ENCODE measurements at places on chromosomes 3 and 15. TPM values are rescaled to one million over a fixed set of nuclear protein-coding genes. Genes with fewer than 3 reads are reported as not detected.

CHRNA7 gene
- not detected for total RNA-seq

GRCh38 chr15:51077221-51078153, 17.2 kb downstream of the TNFAIP8L3 start:
- DNase-seq, result peak; percentile 49

DNA sequence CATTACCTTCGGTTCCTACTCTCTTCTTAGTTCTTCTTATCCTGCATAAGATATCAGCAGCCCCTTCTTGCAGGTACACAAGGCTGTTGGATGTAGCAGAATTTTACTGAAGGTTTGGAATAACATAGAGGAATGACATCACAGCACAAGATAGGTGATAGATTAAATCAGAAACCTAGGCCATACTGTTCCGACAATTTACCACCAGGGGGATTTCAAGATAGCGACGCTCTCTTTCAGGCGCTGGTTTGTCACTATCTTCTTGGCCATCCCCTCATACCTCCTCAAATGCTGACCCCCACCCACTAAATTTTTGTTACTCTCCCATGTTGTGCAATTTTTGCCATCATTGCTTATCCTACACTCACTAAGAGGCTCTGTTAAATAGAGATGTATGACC, 3.5 kb downstream of the SIDT1 start:
- no peak for DNase-seq

DNA sequence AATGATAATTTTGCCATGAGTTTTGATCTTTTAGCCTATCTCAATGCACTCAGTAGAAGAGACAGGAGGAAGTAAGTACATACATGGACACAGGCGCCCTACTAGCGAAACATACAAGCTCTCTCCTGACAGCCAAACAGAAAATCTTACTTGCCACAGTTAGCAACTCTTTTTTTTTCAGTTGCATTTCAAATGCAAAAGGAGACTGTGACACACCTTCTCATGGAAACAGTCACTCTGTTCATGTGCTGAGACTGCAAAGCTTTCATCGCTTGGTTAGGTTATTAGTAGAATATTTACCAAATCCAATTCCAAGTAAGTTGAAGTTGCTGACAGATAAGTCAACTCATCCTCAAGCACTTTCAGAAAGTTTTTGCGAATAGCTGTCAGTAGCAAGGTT, 223.3 kb downstream of the FOXP1 start:
- DNase-seq, result peak; percentile 30

- DNase-seq, result no peak
These were observed 777 bp upstream of the SLC51A start for GRCh38 chr3:196215493-196216020.

KCNH8 gene
- total RNA-seq, result not detected

All from naive thymus-derived CD4-positive, alpha-beta T cell (primary cell).